ENCODE measurements at places on chromosomes 3 and 15.

- DNase-seq = no peak
Observed at GRCh38 chr3:85474241-85474640, 515.5 kb downstream of the CADM2 start.

DNA sequence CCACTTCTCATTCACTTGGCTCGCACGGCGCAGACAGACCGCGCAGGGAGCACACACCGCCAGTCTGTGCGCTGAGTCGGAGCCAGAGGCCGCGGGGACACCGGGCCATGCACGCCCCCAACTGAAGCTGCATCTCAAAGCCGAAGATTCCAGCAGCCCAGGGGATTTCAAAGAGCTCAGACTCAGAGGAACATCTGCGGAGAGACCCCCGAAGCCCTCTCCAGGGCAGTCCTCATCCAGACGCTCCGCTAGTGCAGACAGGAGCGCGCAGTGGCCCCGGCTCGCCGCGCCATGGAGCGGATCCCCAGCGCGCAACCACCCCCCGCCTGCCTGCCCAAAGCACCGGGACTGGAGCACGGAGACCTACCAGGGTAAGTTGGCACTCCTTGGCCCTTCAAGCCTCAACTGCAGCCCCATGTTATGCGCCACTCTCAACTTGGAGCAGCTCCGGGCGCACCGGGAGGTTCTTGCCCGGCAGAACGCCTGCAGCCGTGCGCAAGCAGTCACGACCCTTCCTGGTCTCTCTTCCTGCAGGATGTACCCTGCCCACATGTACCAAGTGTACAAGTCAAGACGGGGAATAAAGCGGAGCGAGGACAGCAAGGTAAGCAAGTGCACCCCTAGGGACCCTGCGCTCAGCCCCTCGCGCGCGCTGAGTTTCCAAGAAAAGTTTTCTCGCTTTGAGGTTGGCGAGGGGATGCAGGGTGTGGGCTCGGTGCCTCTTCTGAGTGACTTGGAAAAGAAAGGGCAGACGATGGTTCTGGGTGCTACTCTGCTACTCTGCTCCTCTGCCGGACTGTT is at the start of gene BHLHE40:
BHLHE40 (plus strand) TSS at position 10 of the 801 bp plus-strand sequence; CDS start at position 292, 282 bp downstream.
- DNase-seq = no peak

DNA sequence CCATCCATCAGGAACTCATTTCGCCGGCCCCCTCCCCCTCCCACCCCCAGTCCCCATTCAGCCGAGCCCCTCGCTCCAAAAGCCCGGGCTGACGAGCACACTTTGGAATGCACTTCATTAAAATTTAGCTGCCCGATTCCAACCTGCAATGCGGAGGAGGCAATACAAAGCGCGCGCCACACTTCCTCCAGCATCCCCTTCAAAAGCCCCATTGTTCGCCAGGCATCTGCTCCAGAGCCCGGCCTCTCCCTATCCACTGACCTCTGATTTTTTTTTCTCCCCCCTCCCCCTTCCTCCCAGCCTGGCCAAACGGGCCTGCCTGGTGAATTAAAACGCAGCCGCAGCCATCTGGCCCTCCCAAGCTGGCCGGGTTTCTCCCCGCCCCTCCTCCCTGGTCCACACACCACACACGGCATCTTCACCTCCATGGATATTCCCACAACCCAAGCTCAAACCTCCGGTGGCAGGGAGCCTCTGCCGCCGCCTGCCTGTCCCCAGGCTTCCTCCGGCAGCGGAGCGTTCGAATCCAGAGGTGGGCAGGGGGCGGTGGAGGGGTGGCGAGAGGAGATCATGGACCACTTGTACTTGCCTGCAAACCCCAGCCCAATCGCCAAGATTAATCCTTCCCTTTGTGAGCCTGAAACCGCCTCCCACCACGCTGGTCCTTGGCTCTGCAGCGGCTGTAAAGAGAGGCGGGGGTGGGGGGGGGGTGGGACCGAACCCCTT is 441.3 kb downstream of the MAGI1 start:
- no peak for DNase-seq

DNA sequence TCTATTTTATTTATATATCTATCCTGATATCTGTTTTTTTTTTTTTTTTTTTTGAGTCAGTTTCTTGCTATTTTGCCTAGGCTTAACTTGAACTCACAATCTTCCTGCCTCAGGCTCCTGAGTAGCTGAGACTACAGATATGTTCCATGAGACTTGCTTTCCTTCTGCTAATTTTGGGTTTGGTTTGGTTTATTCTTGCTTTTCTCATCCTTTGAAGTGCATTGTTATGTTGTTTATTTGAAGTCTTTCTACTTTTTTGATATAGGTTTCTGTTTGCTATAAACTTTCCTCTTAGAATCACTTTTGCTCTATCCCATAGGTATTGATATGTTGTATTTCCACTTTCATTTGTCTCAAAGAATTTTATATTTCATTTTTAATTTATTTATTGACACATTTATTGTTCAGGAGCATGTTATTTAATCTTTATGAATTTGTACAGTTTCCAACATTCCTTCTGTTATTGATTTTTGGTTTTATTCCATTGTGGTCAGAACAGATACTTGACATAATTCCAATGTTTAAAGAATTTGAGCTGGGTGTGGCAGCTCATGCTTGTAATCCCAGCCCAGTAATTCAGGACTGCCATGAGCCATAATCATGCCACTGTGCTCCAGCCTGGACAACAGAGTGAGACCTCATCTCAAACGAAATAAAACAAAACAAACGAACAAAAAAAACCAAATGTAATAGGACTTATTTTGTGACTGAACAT is 62.3 kb upstream of the PLSCR4 start:
- no peak for DNase-seq

GRCh38 chr3:177610262-177610661 is 413.0 kb upstream of the TBL1XR1 start:
- no peak for DNase-seq

DNA sequence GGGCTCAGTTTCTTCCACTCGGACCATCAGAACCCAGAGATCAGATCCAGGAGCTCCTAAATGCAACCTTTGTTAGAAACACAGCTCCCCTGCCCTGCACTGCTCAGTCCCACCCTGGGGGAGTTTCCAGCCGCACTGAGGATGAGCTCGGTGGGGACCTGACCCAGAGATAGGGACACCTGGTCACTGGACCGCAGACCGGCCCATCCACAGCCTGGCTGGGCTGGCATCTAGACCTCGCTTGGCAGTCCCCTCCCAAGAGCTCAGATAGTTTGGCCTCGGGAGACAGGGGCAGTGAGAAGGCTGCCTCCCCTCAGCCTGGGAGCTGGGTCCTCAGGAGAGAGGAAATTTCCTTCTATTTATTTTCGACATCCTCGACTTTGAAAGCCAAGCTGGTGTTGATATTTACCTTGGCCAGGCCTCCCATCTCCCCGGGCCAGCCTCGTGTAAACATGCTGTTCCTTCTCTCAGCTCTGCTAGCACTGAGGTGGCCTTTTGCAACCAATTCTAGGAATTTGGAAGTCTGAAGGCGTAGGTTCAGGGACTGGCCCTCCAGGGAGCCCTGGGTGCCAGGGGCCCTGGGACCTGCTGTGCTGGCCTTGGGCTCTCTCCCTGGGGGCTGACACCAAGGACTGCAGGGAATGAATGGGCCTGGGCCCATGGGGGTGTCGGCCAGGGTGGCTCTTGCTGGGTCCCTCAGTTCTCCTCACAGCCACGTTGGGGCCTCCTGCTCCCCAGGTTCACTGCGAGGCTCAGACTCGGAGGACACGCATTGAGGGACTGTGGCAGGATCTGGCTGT is 90.1 kb downstream of the VGLL4 start:
- no peak for DNase-seq

DNA sequence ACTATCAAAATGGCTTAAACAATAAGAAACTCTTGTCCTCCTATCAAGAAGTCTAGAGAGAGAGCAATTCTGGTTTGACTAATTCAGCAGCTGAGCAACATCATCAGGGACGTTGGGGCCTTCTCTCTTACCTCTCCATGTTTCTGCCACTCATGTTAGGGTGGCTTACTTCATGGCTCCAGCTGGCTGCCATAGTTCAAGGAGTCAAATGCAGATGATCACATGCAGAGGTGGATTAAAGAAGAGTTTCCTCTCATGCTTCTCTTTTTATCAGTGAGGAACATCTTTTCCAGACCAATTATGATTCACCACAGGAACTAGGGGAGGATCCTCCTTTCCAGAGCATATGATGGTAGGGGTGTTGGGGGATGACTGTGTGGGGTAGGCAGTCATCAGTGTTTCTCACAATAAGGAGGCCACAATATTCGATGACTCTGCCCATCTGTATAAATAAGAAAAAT is 45.5 kb downstream of the NEK11 start:
- DNase-seq = no peak

- peak; percentile 43 for DNase-seq
Observed at GRCh38 chr15:34038871-34039789, at the start of gene AVEN. AVEN (minus strand) TSS chr15:34039204; CDS start chr15:34039046, 158 bp downstream.

DNA sequence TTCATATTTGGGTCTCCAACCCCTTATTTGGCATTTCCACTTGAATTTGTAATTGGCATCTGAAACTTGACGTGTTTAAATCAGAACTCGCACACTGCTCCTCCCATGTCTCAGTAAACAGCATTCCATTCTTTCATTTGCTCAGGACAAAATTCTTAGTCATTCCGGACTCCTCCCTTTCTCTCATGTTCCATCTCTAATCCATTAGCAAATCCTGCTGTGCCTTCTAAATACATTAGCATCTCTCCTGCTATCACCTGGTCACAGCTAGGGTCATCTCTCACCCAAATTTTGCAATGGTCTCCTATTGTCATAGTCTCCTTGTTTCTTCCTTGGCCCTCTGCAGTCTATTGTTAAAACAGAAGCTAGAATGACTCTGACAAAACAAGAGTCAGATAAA is 119.9 kb upstream of the CADPS start:
- no peak for DNase-seq

GRCh38 chr3:51686512-51687215 is 15.6 kb downstream of the TEX264 start:
- peak; percentile 65 for DNase-seq

- no peak for DNase-seq
Observed at GRCh38 chr3:9884555-9885165, 4.6 kb upstream of the CIDEC start.

DNA sequence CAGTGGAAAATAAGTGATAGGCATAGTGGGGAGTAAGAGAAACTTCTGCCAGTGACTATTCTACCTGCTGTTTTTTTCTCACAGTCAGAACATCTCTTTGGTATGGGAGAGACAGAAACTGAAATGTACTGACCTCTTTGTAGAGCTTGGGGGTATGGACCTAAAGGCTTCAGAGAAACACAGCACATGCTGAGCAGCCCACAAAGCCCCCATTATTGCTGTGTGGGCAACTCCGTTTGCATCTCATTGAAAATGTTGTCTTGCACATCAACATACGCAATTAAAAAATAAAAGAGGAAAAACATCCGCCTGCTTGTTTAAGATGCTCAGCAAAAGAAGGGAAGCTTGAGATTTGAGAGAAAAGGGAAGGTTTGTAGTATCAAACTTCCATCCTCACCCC is 443.4 kb upstream of the SEMA6D start:
- no peak for DNase-seq

DNA sequence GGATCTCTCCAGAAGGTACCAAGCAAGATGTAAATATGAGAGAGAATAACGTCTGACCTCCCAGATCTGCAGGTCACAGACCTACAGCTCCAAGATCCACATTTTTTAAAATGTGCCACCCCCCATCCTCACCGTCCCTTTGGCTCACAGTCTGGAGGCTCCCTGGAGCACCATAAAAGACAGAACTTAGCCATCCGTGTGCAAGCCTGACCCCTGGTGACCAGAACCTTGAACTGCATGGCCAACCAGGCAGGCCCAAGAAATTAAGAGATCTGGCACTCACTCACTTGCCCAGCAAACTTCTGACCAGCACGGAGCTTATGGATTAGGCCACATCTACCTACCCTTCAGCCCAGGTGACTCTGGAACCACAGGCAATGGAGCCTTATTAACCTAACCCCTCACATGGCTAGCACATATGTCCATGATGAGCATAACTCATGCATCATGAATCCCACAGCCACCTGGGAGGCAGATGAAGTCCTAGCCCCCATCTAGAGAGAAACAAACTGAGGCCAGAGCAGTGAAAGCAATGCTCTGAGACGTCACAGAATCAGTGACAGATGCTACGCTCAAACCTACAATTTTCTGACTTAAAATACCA is 275.3 kb downstream of the UACA start:
- peak; percentile 56 for DNase-seq

- DNase-seq = no peak
Observed at GRCh38 chr3:119329551-119329950, 35.4 kb downstream of the ARHGAP31 start.

GRCh38 chr3:46187341-46187700 is 20.8 kb downstream of the CCR1 start:
- DNase-seq = no peak

DNA sequence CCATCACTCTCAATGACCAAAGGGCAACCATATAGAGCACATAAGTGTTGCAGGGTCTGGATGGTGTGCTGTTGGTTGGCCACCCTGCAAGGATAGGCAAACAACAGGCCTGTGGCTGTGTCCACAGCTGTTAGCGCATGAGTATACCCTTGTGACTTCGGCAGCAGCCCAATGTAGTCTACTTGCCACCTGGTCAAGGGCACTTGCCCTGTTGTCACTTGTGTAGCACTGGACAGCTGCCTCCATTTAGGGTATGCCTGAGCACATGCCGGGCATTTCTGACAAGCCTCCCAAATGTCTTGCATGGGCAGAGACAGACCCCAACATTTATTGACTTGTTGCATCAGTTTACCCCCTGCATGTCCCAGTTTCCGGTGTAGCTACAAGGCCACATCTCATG is 12.8 kb downstream of the CCRL2 start:
- no peak for DNase-seq

DNA sequence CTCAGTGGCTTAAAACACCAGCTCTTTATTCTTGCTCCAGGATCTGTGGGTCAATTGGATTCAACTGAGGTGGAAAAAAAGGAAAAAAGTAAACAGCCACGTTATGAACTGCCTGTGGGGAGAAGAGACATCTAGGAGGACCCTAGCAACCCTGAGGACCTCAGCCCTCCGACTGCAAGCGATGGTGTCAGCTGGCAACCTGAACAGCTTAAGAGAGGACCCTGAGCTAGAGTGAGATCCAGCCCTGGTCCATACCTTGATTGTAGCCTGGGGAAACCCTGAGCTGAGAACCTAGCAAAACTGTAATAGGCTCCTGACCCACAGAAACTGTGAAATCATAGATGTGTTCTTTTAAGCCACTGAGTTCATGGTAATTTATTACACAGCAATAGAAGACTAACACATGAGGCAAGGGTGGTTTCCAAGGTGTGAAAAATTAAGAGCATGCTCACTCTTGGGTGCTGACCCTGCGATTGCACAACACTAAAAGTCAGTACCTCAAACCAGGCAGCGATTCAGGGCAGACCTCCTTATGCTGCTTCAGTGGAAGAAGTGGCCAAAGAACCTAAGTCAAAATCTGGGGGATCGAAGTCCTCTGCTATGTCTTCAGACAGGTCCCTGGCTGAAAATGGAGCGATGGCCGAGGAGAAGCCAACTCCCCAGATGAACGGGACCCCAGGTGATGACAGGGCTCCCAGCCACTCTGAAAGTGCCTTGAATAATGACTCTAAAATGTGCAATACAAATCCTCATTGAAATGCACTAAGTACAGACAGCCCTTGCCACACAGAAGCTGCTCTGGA is 57.7 kb downstream of the GASK1A start:
- DNase-seq = no peak

GRCh38 chr15:59999612-60000112 is 4.4 kb upstream of the FOXB1 start:
- no peak for DNase-seq
